ENCODE measurements at places on chromosomes 6 and 20.

DNA sequence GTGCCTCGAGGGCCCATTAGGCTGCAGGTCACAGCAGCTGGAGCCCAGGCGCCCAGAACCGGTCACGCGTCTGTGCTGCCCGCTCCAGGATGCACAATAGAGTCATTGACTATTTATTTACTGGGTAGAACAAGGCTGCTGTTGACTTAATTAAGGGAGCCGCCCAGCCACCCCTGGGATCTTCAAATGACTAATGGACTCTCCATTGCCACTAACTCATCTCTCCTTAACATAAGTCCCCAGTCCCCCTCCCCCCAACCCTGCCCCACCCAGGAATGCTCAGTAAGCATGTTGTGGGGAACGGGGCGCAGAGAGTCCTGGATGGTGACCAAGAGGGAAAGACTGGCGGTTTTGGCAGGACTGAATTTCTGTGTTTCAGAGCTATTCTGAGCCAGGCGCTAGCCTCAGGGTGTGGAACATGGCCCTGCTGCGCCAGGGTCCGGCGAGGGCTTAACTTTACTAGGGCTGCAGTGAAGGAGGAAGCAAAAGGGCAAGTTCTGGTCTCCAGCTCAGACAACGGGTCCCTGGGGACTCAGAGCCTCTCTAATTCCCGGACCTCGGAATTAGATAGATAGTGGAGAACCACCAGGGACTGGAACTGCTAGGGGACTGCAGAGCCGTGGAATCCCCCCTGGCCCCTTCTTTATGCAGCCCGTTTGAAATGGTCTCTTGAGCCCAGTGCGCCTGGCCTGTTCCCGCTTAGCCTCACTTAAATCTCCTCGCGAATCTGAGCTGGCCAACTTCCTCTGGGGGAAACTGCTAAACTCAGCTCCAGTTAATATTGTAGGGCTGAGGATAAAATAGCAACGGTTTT is 1.5 kb upstream of the GRIK2 start:
- DNase-seq = peak; percentile 61

DNA sequence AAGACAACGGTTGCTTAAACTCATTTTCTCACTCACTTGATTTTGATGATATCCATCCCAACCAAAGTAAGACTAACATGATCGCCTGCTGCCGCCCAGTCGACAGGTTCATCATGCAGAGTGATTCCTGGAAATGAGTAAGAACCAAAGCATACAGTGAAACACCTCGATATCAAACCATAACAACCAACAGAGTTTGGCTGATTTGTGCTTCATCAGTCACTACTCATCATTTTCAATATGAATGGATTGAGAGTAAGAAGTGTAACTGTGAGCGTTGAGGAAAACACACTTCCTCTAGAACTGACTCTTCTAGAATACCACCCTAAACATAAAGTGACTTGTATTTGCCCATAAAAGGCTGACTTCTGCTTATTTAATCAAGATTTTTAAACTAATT is 29.2 kb upstream of the ALDH8A1 start:
- no peak for DNase-seq

DNA sequence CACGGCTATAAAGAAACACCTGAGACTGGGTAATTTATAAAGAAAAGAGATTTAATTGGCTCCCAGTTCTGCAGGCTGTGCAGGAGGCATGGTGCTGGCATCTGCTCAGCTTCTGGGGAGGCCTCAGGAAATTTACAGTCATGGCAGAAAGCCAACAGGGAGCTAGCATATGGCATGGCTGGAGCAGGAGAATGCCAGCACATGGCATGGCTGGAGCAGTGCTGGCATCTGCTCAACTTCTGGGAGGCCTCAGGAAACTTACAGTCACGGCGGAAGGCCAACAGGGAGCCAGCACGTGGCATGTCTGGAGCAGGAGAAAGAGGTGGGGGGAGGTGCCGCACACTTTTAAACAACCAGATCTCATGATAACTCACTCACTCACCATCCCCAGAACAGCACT is 32.5 kb upstream of the DACT2 start:
- DNase-seq = peak; percentile 28

DNA sequence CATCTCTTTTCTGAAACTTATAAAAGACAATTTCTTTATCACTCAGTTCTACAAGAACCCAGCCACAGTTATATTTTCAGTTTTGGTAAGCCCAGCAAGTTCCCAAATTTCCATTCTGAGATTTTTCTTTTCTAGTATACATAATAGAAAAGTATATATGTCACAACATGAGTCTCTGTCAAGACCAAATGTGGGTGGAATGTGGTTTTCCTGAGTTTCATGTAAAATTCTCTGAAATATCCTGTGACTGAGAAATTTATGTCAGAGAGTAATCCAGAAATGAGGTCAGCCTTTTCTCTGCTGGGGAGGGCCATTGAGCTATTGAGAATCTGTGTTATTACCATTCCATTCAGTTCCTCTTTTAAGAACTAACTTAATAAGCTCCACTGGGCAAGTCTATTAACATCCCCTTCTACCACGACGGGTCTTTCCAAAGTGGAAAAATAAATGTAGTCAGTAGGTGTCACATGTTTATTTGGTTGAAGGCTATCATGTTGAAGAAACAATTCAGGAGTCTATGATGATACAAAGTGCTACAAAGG is 100.7 kb upstream of the HMGN3 start:
- no peak for DNase-seq

GRCh38 chr6:37713529-37714119 is 15.9 kb upstream of the MDGA1 start:
- DNase-seq = no peak

DNA sequence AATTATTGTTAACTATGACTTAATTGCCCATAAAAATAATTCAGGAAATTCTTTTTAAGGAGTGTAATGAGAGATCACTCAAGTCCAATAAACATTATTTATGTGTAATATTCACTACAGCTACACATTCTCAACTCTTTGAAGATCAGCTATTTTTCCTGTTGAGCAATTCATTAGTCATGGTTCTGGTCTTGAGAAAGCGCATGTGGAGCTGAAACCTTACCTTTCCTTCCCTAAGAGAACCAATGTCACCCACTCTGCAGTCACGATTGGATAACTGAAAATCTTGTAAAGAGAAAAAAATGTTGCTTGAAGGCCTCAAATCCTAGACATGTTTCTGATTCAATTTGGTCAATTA is 736.9 kb upstream of the MARCKS start:
- no peak for DNase-seq

DNA sequence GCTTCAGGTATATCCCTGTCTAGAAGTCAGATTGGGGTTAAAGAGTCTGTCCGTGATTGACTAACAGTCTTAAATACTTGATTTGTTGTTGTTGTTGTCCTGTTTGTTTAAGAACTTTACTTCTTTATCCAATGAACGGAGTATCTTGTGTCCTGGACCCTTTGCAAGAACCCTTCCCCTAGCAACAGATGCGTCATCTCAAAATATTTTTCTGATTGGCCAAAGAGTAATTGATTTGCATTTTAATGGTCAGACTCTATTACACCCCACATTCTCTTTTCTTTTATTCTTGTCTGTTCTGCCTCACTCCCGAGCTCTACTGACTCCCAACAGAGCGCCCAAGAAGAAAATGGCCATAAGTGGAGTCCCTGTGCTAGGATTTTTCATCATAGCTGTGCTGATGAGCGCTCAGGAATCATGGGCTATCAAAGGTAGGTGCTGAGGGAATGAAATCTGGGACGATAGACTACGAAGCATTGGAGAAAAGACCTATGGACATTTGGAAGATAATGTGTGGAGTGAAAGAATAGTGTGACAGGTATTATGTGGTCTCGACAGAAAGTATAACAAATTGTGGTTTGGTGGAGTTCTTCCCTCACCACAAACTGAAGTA is at the start of gene HLA-DRA:
TSS of gene HLA-DRA (plus strand) at position 286 of the 613 bp plus-strand sequence. CDS start at position 350, 64 bp downstream.
- peak; percentile 35 for DNase-seq

DNA sequence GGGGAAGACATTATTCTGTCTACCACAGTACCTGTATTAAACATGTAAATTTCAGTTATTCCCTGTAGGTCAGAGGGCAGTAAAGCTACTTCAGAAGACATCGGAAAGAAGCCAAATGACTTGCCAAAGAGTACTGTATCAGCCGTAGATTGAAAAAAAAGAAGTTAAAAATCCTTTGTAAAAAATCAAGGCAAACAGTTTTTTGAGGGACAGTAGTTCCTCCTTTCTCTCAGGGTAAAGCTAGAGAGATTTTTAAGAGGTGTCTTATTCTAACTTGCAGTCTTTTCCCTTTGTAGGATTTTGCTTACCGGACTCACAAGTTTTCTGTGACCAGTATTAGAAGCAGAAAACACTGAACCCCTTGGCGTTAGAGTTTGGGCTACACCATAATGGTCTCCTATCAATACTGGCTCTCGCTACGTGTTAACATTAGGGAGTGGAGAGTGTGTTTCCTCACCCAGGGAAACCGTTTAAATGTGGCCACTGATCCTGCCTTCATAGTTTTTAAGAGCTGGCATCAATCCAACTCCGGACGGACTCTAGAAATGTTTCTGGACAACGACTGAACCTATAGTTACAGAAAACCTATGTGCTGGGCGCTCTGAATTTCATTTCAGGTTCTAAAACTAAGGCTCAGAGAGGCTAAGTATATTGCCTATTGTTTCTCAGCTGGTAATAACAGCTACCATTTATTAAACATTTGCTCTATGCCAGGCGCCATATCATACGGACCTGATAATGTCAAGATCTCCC is 1.3 kb upstream of the ASXL1 start:
- DNase-seq = no peak

GRCh38 chr6:127514179-127514772 is 4.9 kb downstream of the MTCL3 start:
- peak; percentile 50 for DNase-seq

GRCh38 chr6:89122625-89123024 is 4.8 kb upstream of the SRSF12 start:
- DNase-seq = peak; percentile 72

- no peak for DNase-seq
Measured at GRCh38 chr6:157253017-157253416, 70.3 kb downstream of the TMEM242 start.

DNA sequence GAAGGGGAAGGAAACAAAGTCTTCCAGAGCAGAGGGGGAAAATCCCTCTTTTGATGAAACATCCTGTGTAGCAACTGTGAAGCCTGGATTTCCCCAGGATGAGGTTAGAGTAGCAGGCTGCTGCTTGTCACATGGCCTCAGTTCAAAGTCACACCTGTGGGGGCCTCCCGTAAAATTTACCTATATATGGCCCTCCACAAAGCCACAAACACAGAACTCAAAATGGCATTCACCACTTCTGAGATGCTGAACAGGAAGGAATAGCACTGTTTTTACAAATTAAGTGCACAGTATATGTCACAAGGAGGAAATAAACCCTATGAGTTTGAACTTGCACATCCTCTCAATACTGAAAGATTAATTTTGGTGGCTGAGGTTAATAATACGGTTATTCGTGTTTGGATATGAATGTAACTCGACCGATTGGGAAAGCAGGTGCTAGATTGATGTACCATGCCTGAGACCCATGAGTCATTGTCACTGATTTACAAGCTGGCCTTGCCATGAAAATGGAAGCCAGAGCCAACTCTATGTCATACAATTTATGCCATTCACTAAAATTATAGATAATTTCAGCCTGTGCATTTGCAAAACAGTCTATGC is 70.6 kb downstream of the SGK1 start:
- DNase-seq = peak; percentile 33

DNA sequence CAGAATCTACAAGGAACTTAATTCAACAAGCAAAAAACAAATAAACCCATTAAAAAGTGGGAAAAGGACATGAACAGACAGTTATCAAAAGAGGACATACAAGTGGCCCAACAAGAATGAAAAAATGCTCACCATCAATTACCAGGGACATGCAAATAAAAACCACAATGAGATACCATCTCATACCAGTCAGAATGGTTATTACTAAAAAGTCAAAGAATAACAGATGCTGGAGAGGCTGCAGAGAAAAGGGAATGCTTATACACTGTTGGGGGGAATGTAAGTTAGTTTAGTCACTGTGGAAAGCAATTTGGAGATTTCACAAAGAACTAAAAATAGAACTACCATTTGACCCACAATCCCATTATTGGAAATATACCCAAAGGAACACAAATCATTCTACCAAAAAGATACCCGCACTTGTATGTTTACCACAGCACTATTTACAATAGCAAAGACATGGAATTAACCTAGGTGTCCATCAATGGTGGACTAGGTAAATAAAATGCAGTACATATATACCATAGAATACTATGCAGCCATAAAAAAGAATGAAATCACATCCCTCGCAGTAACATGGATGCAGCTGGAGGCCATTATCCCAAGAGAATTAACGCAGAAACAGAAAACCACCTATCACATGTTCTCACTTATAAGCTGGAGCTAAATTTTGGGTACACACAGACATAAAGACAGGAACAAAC is 48.4 kb downstream of the RNGTT start:
- DNase-seq = no peak

DNA sequence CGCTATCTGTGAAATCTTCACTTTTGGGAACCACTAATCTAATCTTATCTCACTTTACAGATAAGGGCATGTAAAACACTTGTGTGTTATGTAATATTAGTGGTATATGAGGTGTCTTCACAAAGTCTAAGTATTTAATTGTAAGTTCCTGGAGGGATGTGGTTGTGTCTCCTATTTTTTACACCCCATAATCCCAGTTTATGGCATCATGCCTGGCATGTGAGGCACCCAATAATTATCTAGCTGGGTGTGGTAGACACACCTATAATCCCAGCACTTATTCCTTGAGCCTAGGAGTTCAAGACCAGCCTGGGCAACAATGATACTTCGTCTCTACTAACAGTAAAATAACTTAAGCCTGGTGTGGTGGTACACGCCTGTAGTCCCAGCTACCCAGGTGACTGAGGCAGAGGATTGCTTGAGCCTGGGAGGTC is 16.5 kb upstream of the TBCC start:
- no peak for DNase-seq

GRCh38 chr6:112886415-112886814 is 539.3 kb downstream of the RFPL4B start:
- DNase-seq = no peak

Data from G401 (cell line).